ENCODE measurements at places on chromosomes 5 and 9. TPM values are rescaled to one million over a fixed set of nuclear protein-coding genes. Genes with fewer than 3 reads are reported as not detected.

The CTXN3 gene
- total RNA-seq = not detected

The SLC6A7 gene
- total RNA-seq = not detected

The NTNG2 gene
- total RNA-seq = 7.9 TPM

The ERAP2 gene
- total RNA-seq = 89.3 TPM

The PCDHB3 gene
- not detected for total RNA-seq

The PCDHGA3 gene
- not detected for total RNA-seq

The PSAT1 gene
- 118 TPM for total RNA-seq

The FOXD4L4 gene
- not detected for total RNA-seq

The PFN3 gene
- total RNA-seq = not detected

The GGTA1 gene
- total RNA-seq = not detected

The F2RL2 gene
- 0.07 TPM for total RNA-seq

The BRD8 gene
- 86.7 TPM for total RNA-seq

DNA sequence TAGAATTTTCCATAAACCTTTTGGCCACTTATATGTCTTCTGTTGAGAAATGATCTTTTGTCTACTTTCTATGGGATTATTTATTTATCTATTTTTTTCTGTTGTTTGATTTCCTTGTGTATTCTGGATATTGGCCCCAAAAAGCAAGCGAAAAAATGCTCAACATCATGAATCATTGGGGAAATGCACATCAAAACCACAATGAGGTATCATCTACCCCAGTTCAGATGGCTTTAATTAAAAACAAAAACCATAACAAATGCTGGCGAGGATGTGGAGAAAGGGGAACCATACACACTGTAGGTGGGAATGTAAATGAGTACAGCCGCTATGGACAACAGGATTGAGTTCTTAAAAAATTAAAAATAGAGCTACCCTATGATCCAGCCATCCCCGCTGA is 125.0 kb upstream of the LPCAT1 start:
- DNase-seq = no peak

GRCh38 chr9:35552376-35552775 is 52.7 kb upstream of the TESK1 start:
- DNase-seq = no peak

GRCh38 chr5:124538191-124538590 is 208.2 kb downstream of the ZNF608 start:
- no peak for DNase-seq

DNA sequence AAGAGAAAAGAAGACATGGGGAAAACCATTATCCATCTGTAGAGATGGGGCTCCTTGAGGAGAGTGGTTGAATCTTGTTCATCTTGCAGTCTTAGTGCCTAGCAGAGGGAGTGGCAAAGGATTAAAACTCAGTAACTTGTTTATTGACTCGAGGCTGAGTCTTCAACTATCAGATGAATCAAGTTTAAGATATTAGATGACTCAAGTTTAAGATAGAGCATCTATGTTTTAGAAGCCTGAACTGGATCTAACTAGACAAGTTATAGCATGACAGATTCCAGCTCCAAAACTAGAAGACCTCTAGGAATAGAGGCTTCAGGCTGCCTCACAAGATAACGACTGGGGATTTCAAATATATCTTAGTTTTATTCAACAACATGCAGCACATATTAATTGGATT is 2277.2 kb upstream of the WWC1 start:
- no peak for DNase-seq

- DNase-seq = peak; percentile 56
These were observed 15.1 kb upstream of the PHF19 start for GRCh38 chr9:120891884-120892747.

- no peak for DNase-seq
These were observed 25.1 kb downstream of the RNF145 start for GRCh38 chr5:159184236-159184635.

DNA sequence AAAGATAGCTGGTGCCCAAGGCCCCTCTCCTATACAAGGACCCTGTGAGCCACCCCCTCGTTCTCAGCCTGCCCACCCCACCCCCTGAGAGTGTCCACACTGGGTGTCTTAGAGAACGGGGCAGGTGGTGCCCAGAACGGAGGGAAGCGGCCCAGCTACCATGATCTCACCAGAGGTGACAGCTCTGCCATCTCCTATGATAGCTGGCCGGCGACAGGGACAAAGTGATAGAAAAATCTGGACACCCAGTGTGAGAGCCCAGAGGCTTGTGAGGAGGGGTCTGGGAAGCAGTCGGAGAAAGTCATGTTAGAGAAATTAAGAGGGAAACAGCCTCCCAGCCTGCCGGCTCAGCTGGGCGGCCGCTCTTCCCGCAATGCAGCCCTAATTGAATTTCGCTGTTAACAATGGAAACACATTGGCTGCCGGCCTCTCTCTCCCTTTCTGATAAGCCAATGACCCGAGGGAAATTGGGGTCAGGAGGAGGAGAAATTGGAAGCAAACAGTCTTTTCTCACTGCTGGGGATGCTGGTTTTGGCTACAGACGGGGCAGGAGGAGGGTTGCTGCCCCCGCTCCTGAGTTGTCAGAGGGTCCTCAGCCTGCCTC is 32.3 kb downstream of the HK3 start:
- no peak for DNase-seq

DNA sequence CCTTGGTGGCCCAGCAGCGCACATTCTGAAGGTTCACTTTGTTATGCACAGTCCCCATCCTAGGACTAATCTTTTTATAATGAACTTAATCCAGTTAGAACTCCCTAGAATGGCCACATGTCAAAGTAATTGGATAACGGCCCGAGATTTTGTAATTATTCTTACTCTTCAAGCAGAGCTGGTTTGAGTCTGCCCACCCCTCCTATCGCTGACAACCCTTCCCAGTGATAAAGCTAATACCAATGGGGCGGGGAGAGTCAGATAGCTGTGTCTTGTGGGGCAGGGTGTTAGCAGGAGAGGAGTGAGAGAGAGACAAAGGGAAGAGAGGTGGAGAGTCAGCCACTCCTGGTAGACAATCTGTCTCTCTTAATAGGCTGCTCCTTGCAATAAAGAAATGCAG is 356.9 kb downstream of the SLIT3 start:
- DNase-seq = no peak

GRCh38 chr5:43780586-43780985 is 177.6 kb downstream of the NNT start:
- DNase-seq = no peak

GRCh38 chr5:179261301-179262125 is 83.7 kb downstream of the ADAMTS2 start:
- DNase-seq = no peak

GRCh38 chr5:32283539-32284377 is 29.0 kb downstream of the MTMR12 start:
- DNase-seq = peak; percentile 42

DNA sequence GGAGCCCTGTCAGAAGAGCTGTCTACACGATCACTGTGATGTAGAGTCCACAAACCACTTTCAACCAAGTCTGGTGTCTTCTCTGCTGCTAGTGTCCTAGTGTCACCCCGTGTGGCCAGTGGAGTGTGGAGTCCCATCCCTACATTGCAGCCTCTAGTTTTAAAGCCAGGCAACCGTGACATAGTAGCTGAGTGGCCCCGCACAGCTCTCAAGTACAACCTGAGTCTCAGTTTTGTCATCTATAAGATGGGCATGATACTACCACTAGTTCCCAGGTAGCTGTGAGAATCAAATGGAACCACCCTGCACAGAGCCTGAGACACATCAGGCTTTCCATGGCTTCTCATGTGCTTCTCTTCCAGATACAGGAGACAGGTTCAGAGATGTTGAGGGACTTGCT is 43.2 kb upstream of the AKNA start:
- DNase-seq = no peak

GRCh38 chr5:91514400-91514799 is 131.3 kb upstream of the ARRDC3 start:
- no peak for DNase-seq

- DNase-seq = peak; percentile 62
These were observed 32.5 kb upstream of the MIER3 start for GRCh38 chr5:56984445-56984844.

DNA sequence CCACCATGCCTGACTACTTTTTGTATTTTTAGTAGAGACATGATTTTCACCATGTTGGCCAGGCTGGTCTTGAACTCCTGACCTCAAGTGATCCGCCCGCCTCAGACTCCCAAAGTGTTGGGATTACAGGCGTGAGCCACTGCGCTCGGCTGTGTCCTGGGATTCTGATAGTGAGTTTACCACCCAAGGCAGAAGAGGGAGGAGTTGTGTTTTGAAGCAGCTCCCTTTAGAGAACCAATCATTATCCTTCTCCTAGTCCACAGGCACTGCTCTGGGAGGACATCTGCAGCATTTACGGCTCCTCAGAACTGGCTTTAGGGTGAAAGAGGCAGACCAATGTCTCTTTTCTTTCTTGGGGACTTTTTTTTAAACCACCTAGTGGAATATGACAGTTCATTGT is 5.7 kb downstream of the C9orf152 start:
- DNase-seq = no peak

GRCh38 chr5:68154119-68154857 is 61.3 kb upstream of the PIK3R1 start:
- DNase-seq = no peak

GRCh38 chr5:172007175-172008110 is 1.0 kb upstream of the FBXW11 start:
- DNase-seq = no peak

DNA sequence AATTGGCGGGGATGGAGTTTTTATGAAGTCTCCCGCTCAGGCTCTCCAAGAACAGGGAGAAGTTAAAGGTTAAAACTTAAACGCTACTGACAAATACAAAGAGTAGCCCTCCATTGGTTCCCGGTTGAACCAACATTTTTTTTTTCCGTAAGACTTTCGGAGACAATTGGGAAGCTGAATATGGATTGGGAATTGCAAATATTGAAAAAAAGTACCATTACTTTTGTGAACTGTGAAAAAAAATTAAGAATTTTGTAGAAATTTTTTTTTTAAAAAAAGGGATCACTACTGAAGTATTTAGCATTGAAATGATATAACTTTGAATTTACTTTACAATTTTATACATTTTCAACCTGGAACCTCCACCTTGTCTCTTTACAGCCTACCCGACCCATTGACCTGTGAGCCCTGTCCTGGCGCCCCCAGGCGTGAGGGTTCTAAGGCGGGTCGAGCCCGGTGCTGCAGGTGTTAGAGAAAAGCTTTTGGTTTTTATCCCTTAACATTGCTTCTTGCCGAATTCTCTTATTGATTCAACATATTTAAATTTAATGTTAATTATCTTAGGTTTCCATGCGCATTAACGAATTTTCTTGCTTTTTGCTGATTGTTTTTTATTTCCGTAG is 448 bp upstream of the ZNF782 start:
- DNase-seq = no peak

GRCh38 chr5:12017007-12017406 is 112.8 kb upstream of the CTNND2 start:
- no peak for DNase-seq

DNA sequence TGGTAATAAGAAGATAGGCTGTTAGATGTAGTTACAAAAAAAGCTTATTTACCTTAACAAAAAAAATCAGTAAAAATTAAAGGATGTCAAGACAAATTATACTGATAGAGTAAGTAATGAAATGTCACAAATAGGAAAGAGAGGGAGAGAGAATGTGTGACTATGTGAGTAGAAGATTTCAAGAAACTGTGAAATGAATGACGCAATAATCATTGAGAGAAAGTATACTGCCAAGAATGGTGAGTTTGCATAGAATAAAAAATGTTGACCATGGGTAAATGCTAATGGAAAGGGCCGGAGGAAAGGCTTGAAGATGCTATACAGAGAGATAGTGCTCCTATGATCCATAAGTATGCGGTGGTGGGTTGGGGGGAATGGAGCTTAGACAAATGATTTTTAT is 100.7 kb downstream of the PTPRD start:
- no peak for DNase-seq

GRCh38 chr5:56564541-56565282 is 250.6 kb upstream of the MAP3K1 start:
- DNase-seq = no peak

GRCh38 chr5:36452424-36453006 is 150.8 kb upstream of the RANBP3L start:
- DNase-seq = no peak

GRCh38 chr9:11356067-11356466 is 743.3 kb upstream of the PTPRD start:
- no peak for DNase-seq

DNA sequence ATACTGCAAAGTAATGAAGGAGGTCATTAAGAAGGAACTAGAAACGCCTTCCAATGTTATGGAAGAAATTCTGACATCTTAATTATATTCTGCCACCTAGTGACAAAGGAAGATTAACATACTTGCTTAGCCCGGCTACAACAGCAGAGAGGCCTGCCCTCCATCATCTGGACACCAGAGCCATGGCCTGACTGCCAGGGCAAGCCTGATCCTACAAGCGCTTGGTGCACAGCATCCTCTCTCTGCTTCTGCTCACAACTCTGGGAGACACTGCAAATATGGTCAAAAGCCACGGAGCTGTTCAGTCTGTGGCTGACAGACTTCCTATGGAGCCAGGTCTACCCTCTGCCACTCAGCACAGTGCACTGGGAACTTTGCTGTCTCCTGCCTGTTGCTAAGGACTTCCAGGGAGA is 87.3 kb upstream of the SLC44A1 start:
- peak; percentile 44 for DNase-seq

DNA sequence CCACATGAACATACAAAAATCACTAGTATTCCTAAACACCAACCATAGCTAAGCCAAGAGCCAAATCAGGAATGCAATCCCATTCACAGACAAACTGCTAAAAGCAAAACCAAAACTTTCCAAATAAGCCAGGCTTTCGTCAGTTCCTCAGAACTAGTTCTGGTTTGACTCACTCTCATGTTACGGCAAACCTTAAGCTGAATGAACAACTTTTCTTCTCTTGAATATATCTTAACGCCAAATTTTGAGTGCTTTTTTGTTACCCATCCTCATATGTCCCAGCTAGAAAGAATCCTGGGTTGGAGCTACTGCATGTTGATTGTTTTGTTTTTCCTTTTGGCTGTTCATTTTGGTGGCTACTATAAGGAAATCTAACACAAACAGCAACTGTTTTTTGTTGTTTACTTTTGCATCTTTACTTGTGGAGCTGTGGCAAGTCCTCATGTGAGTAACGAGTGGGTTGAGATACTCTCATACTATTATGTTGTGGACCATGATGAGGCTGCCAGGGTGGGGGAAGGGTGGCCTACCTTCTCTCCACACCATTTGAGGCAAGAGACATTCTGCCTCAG is at the start of gene PDCD1LG2:
Gene PDCD1LG2, plus strand, starts transcription at position 172 of the 572 bp plus-strand sequence. CDS start 12,016 bp downstream, outside the sequence.
- peak; percentile 75 for DNase-seq

GRCh38 chr5:133824661-133825254 is 143.7 kb downstream of the C5orf15 start:
- peak; percentile 44 for DNase-seq

- no peak for DNase-seq
These were observed 151.0 kb upstream of the ZNF366 start for GRCh38 chr5:72658161-72658560.

DNA sequence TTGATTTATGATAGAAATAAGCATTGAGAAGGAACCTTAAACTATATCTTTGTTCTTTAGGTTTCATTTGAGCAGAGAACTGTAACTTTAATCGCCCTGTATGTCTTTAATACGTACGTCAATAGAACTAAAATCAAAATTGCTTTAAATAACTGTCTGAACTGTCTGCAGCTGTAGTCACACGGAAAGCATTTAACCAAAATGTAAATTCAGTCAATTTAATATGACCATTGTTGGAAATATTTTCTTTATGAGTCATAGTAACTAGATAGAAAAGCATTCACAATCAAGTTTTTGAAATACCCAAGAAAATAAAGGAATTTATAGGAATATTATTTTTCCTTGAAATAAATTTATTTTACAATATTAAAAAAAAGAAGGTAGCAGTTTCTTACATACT is 157.1 kb upstream of the CDH6 start:
- no peak for DNase-seq
